Common myeloid progenitor, CD34-positive (primary cell): ENCODE measurements at places on chromosomes 1 and 21.
A peak's percentile ranks its signal among the peaks of the same experiment; 100 is the strongest.

DNA sequence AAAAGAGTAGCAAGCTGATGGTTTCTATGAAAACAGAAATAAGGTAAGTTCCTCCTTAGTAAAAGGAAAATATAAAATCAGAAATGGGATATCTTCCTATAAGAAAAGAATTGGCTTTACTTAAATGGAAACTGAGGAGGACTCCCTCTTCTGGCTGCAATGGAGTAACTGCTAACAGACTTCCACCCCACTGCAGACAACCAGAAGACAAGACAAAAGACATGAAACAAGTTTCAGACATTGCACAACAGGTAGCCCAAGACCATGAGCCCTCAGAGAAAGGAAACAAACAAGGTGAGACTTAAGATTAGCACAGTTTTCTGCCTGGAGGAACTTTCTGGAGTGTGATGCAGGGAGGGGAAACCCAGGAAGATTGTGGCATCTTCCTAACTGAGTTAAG, 17.0 kb upstream of the OLFML2B start:
- no peaks in the 10 kb centered on the region for H3K27me3 ChIP-seq
- peaks cover 3% of the 10 kb centered on the region for H3K4me1 ChIP-seq
- no peaks in the 10 kb centered on the region for H3K36me3 ChIP-seq
- H3K27ac ChIP-seq = no peak overlapping the region

- peaks cover 41% of the 10 kb centered on the region for H3K36me3 ChIP-seq
- H3K4me3 ChIP-seq = no peak overlapping the region
- no peak overlapping the region for H3K27ac ChIP-seq
- no peak for DNase-seq
Observed at GRCh38 chr1:13792419-13792818, 92.4 kb downstream of the PRDM2 start.

- peak; percentile 89 for DNase-seq
- H3K27me3 ChIP-seq = peaks cover 12% of the 10 kb centered on the region
- no peak overlapping the region for H3K4me3 ChIP-seq
- H3K36me3 ChIP-seq = no peaks in the 10 kb centered on the region
- no peak overlapping the region for H3K27ac ChIP-seq
Observed at GRCh38 chr1:71049951-71050598, 2.5 kb upstream of the PTGER3 start.

- no peaks in the 10 kb centered on the region for H3K27me3 ChIP-seq
- no peak overlapping the region for H3K4me3 ChIP-seq
- no peaks in the 10 kb centered on the region for H3K4me1 ChIP-seq
- no peak for DNase-seq
Observed at GRCh38 chr1:24683713-24684162, 40.6 kb downstream of the SRRM1 start.

DNA sequence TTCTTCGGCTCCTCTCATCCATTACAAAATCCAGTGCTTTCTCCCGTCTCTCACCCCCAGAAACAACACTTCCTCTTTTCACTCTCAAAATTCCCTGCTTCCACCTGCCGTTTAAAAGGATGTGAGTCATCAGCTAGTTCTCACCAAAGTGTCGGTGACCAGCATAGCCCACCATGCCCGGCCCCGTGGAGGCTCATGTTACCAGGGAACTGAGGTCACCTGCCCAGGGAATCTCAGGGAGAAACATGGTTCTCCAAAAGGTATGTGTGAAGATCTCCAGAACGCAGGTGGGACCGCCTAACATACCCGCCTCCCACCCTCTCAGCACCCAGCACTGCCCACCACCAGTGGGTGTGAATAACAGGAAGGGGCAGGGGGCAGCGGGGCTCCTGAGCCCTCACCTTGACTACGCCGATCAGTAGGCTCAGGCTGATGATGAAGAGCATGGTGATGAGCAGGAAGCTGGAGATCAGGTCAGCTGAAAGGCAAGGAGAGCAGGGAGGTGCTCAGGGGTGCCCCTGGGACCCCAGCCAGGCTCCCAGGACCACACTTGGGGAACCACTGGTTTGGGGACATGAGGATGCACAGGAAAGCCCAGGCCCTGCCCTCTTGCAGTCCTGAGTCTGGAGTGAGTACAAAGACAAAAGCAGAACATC, 16.2 kb downstream of the LAPTM5 start:
- no peaks in the 10 kb centered on the region for H3K27me3 ChIP-seq
- H3K36me3 ChIP-seq = peaks cover 50% of the 10 kb centered on the region
- H3K4me3 ChIP-seq = no peak overlapping the region
- DNase-seq = peak; percentile 54
- peaks cover 77% of the 10 kb centered on the region for H3K4me1 ChIP-seq

DNA sequence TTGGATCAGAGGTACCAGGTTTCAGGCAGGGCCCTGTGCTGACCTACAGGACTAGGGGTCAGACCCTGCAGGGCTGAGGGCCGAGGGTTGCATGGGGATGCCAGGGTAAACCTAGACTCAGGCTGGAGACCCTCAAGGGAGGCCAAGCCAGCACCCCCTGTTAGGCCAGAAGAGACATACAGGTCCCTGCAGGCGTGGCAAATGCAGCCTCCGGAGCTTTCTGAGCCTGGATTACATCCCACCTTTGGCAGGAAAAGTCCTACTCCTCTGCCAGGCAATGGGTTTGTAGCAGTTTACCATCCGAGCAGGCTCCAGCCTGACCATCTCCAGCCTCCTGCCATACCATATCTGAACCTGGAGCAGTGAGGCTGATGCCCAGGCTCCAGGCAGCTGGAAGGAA, 425.3 kb downstream of the NPHP4 start:
- DNase-seq = no peak
- no peaks in the 10 kb centered on the region for H3K4me1 ChIP-seq
- H3K36me3 ChIP-seq = no peaks in the 10 kb centered on the region
- H3K4me3 ChIP-seq = no peak overlapping the region

- H3K4me3 ChIP-seq = no peak overlapping the region
- H3K36me3 ChIP-seq = no peaks in the 10 kb centered on the region
- H3K27me3 ChIP-seq = no peaks in the 10 kb centered on the region
- peak; percentile 57 for DNase-seq
- H3K4me1 ChIP-seq = peaks cover 7% of the 10 kb centered on the region
Observed at GRCh38 chr1:236156512-236157208, 14.3 kb downstream of the GPR137B start.

- no peak overlapping the region for H3K4me3 ChIP-seq
- peaks cover 24% of the 10 kb centered on the region for H3K36me3 ChIP-seq
- H3K27me3 ChIP-seq = no peaks in the 10 kb centered on the region
- H3K4me1 ChIP-seq = peaks cover 81% of the 10 kb centered on the region
Observed at GRCh38 chr1:26277261-26277661, 2.6 kb upstream of the SH3BGRL3 start.

- no peak for DNase-seq
- H3K4me3 ChIP-seq = no peak overlapping the region
- H3K27ac ChIP-seq = no peak overlapping the region
- peaks cover 2% of the 10 kb centered on the region for H3K36me3 ChIP-seq
- H3K27me3 ChIP-seq = no peaks in the 10 kb centered on the region
- H3K4me1 ChIP-seq = no peaks in the 10 kb centered on the region
Observed at GRCh38 chr1:44294588-44295007, 60.5 kb downstream of the ERI3 start.

GRCh38 chr1:202238914-202239313, 45.3 kb downstream of the LGR6 start:
- H3K27me3 ChIP-seq = no peaks in the 10 kb centered on the region
- H3K4me1 ChIP-seq = peaks cover 16% of the 10 kb centered on the region
- DNase-seq = no peak
- no peak overlapping the region for H3K4me3 ChIP-seq

DNA sequence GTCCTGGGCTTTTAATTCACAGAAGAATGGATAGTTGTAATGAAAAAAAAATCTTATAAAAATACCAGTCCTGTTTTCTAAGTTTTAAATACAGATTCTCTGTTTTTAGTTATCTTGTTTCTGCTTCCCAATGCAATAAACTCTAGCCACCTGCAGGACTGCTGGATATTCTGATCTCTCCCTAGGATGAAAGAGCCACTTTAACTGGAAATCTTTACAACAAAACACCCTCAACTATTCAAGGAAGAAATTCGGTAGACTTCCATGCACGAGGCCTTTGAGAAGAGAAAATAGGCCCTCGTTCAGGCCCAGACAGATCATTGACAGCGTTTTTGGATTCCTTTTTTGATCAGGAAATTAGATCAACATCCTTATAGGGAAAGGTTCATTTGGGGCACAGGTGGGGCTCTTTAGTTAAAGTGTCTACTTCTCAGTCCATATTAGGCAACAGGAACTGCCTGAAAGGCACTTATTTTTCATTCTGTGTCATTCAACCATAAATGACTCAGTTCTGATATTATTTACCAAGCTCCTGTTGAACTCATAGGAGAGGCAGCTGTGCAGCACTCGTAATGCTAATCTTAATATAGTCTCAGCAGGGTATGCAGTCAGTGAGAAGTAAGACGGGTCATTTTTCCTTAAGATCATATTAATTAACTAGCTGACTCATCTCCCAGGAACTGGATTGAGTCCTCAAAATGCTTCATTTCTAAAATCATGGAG, 71.1 kb upstream of the ERRFI1 start:
- no peak overlapping the region for H3K4me3 ChIP-seq
- DNase-seq = no peak
- no peaks in the 10 kb centered on the region for H3K4me1 ChIP-seq
- no peaks in the 10 kb centered on the region for H3K36me3 ChIP-seq
- H3K27ac ChIP-seq = no peak overlapping the region
- H3K27me3 ChIP-seq = no peaks in the 10 kb centered on the region

DNA sequence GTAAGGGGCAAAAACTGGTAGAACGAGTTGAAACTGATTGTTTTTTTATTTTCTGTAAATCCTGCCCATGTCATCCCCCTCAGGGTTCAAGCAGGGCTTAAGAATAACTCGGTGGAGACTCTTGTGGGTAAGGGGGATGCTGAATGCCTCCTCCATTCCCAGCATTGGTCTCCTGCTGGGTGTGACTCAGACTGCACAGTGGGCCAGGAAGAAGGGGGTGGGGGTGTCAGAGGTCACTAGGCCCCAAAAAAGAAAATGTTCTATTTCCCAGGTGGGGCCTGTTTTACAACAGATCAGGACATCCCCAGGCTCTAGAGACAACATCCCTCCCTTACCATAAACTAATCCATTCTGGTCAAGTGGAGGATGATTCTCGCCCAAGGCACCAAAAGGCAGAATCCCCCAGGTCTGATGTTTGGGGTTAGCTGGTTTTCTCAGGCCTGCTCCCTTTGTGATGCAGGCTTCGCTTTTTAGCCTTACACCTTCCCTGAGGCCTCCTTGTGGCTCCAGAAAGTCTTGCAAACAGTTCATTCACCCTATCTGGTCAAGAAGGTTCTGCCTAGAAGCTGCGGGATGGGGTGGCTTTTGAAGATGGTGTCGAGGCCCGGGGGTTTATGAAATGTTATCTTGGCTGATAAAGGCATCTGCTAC, 10.7 kb upstream of the GRHL3 start:
- H3K27ac ChIP-seq = no peak overlapping the region
- no peaks in the 10 kb centered on the region for H3K4me1 ChIP-seq
- DNase-seq = no peak
- peaks cover 3% of the 10 kb centered on the region for H3K27me3 ChIP-seq
- no peak overlapping the region for H3K4me3 ChIP-seq
- no peaks in the 10 kb centered on the region for H3K36me3 ChIP-seq

- DNase-seq = no peak
- no peaks in the 10 kb centered on the region for H3K36me3 ChIP-seq
- peaks cover 44% of the 10 kb centered on the region for H3K4me1 ChIP-seq
- no peaks in the 10 kb centered on the region for H3K27me3 ChIP-seq
- H3K4me3 ChIP-seq = no peak overlapping the region
Observed at GRCh38 chr1:41246568-41246967, 4.5 kb upstream of the SCMH1 start.

- no peaks in the 10 kb centered on the region for H3K4me1 ChIP-seq
- peaks cover 10% of the 10 kb centered on the region for H3K27me3 ChIP-seq
- DNase-seq = no peak
- no peak overlapping the region for H3K27ac ChIP-seq
- H3K36me3 ChIP-seq = no peaks in the 10 kb centered on the region
Observed at GRCh38 chr21:37921091-37921490, 4.8 kb upstream of the KCNJ6 start.

DNA sequence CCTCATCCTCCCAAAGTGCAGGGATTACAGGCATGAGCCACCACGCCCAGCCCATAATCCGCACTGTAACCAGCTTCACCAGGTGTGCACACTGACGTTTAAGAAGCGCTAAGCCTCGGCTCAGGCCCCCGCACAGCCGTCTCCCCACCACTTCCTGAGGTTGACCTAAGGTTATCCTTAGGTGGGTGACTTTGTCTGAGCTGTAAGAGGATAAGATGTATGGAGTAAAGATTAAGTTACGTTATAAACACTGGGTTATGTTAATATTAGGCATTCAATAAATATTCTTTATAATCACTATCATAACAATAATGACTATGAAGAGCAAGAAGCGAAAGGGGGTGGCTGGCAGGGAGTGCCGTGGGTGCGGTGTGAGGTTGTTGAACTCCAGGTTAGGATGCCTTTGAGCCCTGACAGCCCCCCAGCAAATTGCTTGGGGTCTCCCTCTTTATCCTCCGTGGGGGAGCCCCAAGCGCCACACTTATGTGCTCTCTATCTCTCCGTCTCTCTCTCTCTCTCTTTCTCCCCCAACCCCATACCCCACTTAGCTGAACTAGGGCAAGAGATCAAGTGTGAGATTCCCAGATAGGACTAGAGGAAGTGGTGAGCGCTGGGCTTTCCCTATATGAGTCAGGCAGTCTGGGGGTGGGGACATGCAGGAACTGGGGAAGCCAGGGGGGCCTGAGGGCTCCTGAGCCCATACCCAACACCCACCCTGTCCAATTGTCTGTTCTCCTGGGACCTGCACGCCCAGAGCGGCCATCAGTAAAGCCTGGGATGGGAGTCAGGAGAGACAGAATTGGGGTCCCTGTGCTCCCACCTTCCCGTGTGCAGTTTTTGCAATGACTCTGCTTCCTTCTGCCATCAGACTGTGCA, 7.6 kb downstream of the EFHD2 start:
- peak; percentile 95 for DNase-seq
- H3K27me3 ChIP-seq = no peaks in the 10 kb centered on the region
- H3K36me3 ChIP-seq = no peaks in the 10 kb centered on the region
- H3K4me3 ChIP-seq = peak overlapping the region; percentile 26
- H3K4me1 ChIP-seq = peaks cover 10% of the 10 kb centered on the region

- H3K27me3 ChIP-seq = peaks cover 11% of the 10 kb centered on the region
- H3K36me3 ChIP-seq = no peaks in the 10 kb centered on the region
- H3K4me1 ChIP-seq = peaks cover 5% of the 10 kb centered on the region
- no peak overlapping the region for H3K27ac ChIP-seq
Observed at GRCh38 chr1:240575981-240576662, 35.8 kb downstream of the GREM2 start.

DNA sequence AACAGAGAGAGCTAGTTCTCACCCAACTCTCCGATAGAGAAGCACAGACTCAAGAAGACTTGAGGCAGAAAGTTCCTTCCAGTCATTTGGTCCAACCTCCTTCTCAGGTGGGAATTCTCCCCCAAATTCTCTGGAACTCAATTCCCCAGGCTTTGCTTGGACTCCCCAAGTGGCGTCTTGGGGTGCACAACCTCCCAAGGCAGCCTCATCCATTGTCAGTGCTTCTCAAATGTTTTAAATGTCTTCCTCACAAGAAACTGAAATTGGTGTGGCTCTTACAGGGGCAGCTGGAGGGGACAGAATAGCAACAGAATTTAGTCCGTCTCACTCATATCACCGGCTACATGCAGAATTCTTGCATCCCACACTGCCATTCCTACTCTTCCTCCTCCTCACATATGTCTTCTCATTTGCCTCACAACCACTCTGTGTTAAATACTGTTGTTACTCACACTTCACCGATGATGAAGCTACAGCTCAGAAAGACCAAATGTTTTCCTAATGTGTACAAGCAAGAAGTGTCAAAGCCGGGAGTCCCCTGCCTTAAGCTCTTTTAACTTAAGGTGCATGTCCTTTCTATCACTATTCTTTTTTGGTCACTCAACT, 33.4 kb upstream of the CD84 start:
- H3K27me3 ChIP-seq = no peaks in the 10 kb centered on the region
- no peak for DNase-seq
- H3K27ac ChIP-seq = no peak overlapping the region
